ENCODE measurements at places on chromosomes 7 and 10. TPM values are rescaled to one million over a fixed set of nuclear protein-coding genes. Genes with fewer than 3 reads are reported as not detected.

GRCh38 chr10:132696728-132697577 lies 89.0 kb downstream of the NKX6-2 start:
- no peak for DNase-seq

DNA sequence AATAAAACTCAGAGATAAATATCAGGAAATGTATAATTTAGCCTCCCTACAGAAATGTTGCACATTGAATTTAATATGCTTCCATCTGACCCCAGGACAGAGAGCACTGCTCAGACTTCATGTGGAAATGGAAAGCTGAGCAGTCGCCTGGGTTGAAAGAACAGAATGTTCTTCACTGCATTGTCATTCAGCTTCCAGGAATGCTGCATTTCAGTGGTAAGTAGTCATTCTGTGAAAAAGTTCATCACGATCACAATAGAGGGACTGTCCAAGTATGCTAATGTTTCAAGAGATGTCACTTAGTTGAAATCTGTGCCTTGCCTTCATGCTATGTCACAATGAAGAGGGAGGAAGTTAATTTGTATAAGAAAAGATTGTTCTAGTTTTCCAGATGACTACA lies 147.3 kb downstream of the NRCAM start:
- DNase-seq = no peak

GRCh38 chr10:117543225-117544003 lies 868 bp downstream of the EMX2 start:
- no peak for DNase-seq

DNA sequence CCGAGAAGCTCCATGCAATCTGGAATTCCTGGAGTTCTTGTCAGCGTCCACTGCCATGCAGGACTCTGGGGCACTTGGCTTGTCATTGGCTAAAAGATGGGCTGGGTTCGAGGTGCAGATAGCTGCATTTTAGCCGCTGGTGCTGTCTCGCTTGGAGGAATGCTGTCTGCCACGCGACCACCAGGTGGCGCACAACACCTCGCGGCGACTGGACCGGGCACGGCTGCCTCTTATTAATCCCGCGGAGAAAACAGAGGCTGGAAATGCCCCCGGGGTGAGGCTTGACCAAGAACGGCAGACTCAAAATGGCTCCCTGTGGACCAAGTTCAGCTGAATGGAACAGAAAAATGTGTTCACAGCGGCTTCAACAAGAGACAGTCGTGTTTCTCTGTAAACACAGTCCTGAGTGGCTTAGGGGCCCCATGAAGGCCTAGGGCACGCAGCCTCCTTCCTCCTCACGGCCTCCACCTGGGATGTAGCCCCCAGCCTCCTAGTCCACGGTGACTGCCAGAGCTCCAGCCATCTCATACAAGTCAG lies 46.2 kb downstream of the AOC1 start:
- DNase-seq = peak; percentile 76

DNA sequence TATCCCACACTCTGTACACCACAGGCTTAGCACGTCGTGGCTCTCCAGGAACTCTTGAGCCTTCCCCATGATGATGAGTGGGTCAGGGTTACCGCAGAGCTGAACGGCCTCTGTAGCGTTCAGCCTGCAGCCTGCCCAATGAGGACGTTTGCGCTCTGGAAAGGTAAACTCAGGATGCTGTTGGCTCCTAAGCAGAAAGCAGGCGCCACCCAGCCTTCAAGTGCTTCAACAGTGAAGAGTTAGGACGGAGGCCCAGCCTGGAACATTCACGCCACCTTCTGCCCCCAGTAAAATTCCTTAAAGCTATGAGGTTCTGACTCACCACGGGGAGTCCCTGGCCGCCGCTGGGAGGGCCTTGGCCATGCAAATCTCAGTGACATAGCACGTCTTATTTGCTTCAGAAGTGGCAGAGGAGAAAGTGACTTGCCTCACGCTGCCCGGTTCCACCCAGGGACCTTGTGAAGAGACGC lies 161.5 kb upstream of the SH2B2 start:
- DNase-seq = no peak

Gene CLRN3
- total RNA-seq = 25.1 TPM

Gene RTKN2
- 0.05 TPM for total RNA-seq

Gene ASZ1
- total RNA-seq = not detected

Gene CALN1
- 0.45 TPM for total RNA-seq

All from left lobe of liver (tissue), 2 donors.